ENCODE measurements at places on chromosomes 3 and 15. TPM values are rescaled to one million over a fixed set of nuclear protein-coding genes. Genes with fewer than 3 reads are reported as not detected.

DNA sequence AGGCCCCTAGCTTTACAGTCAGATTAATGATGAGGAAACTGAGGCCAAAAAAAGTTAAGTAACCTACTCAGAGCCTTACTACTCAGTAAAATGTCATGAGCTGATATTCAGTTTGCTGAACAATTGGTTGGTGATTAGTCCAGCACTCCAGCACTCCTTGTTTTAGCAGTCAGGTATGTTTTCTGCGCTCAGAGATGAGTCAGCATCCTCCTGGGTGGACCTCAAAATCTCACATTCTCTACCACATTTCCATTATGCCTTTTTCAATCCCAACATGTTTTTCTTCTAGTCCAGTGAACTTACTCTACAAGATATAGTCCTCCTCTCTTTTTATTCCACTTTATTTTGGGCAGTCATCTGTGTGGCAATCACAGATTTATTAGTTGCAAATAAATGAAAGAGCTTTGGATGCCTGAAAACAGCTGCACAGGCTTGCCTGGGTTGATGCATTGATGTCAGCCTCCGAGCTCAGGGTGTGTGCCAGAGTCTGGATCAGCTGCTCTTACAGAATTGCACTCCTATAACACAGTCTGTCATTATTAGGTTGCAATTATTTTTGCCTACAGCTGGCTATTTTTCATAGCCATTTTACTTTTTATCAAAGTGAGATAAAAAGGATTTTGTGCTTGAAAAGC, 133.2 kb downstream of the ARPP21 start:
- no peaks in the 10 kb centered on the region for H3K27me3 ChIP-seq
- no peak overlapping the region for H3K4me3 ChIP-seq
- H3K27ac ChIP-seq: no peak overlapping the region
- H3K36me3 ChIP-seq: no peaks in the 10 kb centered on the region

NEO1 gene
- total RNA-seq: 12.5 TPM

CDV3 gene
- 288 TPM for total RNA-seq

HEMK1 gene
- 61.7 TPM for total RNA-seq

SH3GL3 gene
- total RNA-seq: not detected
